Brain pericyte (primary cell): ENCODE measurements at places on chromosomes 13 and 19.

GRCh38 chr19:49589502-49589905 is 1.5 kb upstream of the PRR12 start:
- no peak for DNase-seq

GRCh38 chr13:57569986-57570385 is 61.6 kb upstream of the PCDH17 start:
- DNase-seq = no peak

DNA sequence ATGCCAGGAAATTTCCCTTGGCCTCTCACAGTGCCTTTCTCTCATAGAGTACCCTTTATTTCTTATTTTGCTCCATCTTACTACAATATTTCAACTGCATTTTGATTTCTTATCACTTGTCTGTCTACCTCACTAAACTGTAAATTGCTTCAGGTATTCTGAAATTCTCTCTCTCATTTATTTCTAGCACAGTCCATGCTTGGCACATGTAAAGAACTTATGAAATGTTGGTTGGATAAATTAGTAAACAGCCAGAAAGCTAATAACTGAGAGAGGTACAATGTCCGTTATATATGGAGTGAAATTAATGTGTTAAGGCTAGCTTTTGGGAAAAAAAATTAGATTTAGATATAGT is 138.3 kb upstream of the RFC3 start:
- DNase-seq = no peak

DNA sequence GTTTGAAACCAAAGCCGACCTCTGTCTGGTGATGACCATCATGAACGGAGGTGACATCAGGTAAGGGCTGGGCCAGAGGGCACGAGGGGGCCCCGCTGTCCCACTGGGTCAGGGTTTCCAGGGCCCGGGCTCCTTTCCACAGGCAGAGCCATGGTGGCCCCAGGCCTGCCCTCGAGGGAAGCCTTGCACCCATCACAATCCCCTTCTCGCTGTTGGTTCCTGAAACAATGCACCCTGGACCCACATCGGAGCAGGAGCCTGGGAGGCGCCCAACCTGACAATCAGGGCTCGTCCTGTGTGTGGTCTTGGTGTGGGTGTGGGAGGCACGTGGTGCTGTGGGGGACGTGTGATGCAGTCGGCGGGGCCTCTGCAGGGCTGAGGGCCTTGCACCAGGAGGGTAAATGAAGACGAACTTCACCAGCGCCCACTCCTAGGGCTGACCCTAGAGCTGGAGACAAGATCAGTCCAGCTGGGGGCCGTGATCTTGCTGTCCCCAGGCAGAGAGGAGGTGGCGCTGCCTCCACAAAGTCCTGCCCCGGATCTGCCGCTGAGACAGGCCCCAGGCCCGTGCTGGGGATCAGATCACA is 2.8 kb downstream of the GRK1 start:
- no peak for DNase-seq

GRCh38 chr19:2663920-2664571 is 38.4 kb downstream of the GNG7 start:
- DNase-seq = no peak

DNA sequence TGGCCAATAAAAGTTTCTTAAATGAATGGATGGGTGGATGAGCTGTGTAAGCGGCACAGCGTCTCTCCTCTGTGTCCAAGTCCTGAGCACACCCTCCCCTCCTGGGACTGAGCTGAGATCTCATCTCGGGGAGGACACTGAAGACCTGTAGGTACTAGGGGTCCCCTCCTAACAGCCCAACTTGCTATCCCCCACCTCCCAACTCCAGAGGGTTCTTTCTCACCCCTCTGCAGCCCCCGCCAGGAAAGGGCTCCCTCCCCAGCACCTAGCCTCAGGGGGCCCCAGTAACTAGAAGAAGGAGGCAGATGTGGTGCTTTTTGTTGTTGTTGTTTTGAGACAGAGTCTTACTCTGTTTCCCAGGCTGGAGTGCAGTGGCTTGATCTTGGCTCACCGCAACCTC is 1.1 kb upstream of the NANOS3 start:
- no peak for DNase-seq

DNA sequence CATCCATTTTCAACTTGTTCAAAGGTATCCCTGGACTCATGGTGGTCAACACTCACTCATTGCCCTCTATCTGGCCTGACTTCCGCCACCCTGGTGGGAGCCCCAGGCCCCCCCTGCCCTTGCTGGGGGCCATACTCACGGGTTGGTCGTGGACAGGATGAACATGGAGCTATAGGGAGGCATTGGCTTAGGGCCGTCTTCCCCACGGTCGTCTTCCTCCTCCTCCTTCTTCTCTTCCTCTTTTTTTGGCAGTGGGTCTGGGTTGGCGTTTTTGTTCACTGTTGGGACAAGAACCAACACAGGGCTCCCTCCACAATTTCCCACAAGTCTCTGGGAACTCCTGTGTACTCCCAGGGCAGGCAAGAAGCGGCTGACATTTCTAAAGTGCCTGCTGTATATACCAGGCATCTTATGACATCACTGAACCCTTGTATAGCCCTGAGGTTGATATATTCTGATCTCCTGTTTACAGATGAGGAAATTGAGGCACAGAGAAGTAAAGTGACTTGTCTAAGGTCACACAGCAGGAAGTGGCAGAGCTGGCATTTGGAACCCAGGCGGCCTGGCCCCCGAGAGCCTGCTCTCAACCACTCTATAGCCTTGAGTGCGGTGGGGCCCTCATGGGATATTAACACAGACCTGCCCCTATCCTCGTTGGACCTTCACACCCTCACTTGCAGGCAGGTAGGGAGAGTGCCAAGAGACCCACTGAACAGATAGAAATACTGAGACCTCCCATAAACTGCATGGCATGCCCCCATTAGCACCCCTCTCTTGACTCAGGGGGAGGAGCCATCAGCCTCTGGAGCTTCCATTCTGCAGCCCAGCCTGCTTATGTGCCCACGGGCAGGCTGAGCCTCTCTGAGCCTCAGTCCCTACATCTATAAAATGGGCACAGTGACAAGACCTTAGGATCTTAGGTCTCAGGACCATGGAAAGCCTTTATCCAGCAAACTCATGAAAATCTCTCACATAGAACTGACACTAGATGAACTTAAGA is 135.0 kb downstream of the IER2 start:
- no peak for DNase-seq

- DNase-seq = no peak
Observed at GRCh38 chr13:104593251-104593576, 1527.0 kb upstream of the SLC10A2 start.

DNA sequence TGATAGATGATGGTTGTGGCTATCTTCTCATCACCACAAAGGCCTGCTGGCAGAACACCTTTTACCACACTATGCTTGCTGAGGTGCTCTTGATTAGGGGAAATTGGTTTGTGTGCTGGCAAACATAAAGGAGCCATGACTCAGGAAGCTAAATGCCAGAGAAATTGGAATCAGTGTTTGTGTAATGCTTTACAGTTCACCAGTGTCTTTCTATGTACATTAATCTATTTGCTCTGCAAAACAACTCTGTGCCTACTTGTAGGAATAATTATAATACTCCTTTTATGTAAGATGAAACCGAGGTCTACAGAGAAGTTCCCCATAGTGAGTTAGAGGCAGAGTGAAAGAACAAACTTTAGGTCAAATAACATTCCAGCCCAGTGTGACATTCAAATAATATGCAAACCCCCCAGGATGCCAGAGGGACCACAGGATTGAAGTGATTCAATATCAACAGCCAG is 390.5 kb upstream of the HTR2A start:
- DNase-seq = peak; percentile 73

DNA sequence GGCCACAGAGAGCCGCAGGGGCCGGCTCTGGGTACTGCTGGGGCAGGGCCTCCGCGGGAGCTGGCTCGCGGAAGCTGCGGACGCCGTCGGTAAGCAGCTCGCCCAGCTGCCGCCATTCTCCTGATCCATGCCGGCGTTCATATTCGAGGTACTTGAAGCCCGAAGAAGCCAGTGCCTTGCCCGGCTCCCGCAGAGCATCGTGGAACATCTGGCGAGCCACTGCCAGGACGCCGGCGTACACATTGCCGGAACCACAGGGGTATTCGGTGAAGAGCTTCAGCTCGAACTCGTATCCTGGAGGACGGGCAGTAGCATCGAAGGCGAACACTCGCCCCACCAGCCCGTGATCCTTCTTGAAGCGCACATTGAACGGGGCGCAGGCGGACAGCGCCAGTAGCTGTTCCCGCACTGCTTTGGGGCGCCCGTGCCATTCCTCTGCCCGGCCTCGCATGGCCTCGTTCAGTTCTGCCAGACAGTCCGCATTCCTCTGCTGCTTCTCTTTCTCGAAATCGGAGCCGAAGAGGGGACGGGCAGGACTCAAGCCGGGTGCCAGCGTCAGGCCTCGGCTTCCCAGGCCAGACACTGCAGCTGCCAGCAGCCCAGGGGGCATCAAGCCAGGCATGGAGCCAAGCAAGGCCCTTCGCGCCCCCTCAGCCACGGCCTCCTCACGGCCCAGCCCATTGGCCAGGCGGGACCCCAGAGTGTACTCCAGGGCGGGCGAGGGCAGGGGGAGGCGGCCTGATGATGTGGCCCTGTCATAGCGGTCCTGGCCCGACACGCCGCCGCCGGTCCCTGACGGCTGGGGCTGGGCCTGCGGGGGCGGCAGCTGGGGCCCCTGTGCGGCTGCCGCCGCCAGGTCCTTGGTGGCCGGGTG is 1.0 kb downstream of the IRF2BP1 start:
- DNase-seq = no peak

- DNase-seq = no peak
Observed at GRCh38 chr13:32622827-32623226, 36.6 kb downstream of the PDS5B start.

- no peak for DNase-seq
Observed at GRCh38 chr19:45019187-45019586, 17.9 kb downstream of the RELB start.

DNA sequence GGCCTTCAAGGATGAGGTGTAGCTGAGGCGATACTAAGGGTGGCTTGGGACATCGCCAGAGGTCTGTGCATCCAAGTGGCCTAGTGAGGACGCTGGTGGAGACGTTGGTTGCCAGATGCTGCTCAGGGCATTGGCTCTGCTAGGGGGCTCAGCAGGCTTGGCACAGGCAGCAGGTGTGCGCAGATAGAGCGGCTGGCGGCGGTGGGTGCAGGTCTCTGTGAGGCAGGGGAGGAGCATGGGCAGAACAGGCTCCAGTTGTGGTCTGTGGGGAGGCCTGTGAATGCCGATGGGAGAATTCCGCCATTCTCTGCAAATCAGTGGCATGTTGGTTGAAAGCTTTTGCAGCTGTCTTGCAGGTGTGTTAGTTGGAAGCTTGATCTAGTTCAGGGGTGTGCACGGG is 21.2 kb downstream of the PRAM1 start:
- DNase-seq = no peak

GRCh38 chr19:16504271-16504670 is 8.1 kb downstream of the C19orf44 start:
- no peak for DNase-seq

GRCh38 chr13:112486386-112487126 is 101.4 kb downstream of the TUBGCP3 start:
- DNase-seq = no peak

GRCh38 chr19:12880551-12881171 is 588 bp downstream of the DNASE2 start:
- no peak for DNase-seq

DNA sequence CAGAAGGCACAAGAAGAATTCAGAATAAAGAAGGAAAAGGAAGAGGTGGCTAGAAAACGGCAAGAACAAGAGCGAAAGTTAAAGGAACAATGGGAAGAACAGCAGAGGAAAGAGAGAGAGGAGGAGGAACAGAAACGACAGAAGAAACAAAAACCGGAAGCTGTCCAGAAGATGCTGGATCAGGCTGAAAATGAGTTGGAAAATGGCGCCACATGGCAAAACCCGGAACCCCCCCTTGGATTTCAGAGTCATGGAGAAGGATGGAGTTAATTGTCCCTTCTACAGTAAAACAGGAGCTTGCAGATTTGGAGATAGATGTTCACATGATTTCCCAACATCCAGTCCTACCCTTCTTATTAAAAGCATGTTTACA is 6.7 kb downstream of the CD209 start:
- no peak for DNase-seq

DNA sequence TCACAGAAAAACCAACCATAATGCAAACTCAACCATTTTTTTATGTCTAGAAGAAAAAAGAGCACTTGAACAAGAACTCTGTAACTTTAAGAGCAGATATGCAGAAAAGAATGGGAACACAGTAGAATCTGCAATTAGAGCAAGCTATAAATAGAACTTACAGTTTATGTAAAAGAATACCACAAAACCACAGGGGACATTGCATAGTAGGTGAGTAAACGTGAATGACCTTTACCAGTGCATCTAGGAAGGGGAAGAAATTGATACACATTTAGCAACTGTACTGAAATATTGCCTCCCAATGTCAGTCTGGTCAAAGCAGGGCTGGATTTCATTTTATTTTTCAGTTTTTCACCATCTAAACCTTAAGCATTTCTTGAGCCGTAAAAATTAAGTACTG is 242.2 kb upstream of the EDNRB start:
- no peak for DNase-seq

DNA sequence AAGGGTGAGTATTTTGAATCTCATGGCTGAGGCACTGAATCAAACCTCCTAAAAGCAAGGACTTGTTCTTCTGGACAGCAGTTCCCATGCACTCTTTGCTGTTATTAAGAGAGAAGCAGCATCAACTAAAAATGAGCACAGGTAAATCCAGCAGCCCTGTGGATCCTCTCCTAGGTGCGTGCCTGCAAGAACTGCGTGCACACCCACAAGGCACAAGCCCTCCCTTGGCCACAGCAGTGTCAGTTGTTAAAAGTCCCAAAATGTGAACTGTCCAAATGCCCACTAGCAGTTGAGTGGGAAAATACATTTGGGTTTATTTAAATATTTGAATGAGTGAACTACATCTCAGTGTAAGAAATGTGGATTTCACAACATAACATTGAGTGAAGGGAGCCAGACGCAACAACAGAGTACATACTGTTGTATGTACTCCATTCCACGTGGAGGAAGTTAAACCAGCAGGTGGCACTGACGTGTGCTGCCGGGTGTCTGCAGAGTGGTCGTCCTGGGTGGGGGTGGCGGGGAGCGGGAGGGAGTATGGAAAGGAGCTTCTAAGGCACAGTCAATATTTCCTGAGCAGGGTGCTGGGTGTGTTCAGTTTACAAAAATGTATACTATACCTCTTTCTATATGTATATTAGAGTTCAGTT is 266.4 kb downstream of the NALCN start:
- no peak for DNase-seq

DNA sequence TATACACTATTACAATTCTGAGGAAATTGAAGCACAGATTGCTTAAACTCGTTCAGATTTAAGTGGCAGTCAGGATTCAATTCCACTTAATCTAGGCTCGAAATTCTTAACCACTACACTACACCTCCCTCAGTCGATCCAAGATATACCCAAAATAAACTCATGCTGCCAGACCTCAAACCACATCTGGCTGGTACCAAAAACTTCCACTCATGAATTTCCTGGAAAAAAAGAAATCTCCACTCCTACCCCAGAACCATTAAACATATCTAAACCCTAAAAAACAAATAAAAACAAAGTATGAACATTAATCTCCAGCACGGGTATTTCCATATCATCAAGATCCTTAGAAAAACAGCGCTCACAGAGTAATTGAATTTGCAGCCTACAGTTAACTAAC is 1.1 kb downstream of the ZFP30 start:
- DNase-seq = no peak

GRCh38 chr13:44802491-44802890 is 186.8 kb downstream of the NUFIP1 start:
- DNase-seq = no peak
